ENCODE measurements at places on chromosomes 6 and 20.

DNA sequence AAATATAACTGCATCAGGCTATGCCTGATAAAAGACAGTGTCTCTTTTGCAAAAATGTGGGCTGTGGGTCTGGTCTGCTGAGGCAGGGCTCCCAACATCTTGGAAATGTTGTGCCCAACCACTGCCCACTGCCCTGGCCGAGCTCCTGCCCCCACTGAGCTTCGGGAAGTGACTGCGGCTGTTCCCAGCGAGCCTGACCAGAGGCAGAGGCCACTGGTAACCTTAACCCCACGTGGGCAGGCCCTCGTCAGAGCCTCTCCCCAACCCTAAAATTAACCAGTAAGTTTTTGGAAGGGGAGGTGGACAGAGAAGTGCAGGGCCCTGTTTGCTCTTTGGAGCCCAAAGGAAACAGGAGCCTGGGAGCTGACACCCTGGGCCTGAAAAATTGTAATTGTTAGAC, 225.9 kb downstream of the MAFB start:
- no peak for DNase-seq

- no peak for DNase-seq
Measured at GRCh38 chr20:53706466-53707370, 113.1 kb upstream of the ZNF217 start.

- peak; percentile 16 for DNase-seq
Measured at GRCh38 chr6:37429352-37429750, 3.7 kb upstream of the CMTR1 start.

DNA sequence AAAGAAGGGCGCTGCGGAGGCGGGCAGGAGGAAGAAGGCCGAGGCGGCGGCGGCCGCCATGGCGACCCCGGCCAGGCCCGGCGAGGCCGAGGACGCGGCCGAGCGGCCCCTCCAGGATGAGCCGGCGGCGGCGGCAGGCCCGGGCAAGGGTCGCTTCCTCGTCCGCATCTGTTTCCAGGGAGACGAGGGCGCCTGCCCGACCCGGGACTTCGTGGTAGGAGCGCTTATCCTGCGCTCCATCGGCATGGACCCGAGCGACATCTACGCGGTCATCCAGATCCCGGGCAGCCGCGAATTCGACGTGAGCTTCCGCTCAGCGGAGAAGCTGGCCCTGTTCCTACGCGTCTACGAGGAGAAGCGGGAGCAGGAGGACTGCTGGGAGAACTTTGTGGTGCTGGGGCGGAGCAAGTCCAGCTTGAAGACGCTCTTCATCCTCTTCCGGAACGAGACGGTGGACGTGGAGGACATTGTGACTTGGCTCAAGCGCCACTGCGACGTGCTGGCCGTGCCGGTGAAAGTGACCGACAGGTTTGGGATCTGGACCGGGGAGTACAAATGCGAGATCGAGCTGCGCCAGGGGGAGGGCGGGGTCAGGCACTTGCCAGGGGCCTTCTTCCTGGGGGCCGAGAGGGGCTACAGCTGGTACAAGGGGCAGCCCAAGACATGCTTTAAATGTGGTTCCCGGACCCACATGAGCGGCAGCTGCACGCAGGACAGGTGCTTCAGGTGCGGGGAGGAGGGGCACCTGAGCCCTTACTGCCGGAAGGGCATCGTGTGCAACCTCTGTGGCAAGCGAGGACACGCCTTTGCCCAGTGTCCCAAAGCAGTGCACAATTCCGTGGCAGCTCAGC, 780 bp downstream of the ZCCHC3 start:
- peak; percentile 78 for DNase-seq

Measured in T47D (cell line).